Panc1 (cell line): ENCODE measurements at places on chromosomes 13 and 19.

- DNase-seq = no peak
Observed at GRCh38 chr13:42102961-42103865, 54.8 kb downstream of the DGKH start.

DNA sequence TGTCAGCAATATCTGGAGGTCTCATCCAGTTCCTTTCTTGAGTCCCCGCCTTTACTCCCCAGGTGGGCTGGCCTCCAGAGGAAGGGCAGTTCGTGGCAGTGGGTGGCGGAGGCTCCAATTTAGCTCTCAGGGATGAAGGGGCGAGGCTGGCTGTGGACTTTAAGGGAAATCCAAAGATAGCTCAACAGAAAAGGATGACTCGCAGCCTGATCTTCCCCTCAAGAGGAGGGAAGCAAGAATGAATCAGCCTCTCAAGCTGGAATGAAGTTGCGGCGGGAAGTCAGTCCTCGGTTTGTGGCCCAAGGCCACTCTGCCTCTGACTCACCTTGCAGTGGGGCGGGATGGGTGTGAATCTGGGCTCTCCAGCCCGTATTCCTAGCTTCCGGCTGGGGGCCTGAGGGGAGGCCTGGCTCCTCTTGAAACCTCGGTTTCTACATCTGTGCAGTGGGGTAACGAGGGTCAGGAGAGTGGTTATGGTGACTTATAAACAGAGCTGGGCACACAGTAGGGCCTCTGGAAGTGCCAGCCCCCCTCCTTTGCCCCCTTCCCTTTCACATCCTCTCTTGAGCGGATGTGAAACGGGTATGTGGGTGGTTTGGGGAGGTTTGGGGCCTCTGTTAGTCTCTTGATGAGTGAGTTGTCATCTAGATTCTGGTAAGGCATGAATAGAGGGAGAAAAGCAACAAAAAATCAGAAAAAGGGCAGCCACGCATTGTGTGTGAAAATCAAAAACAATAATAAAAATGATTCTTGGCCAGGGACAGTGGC is 10.5 kb upstream of the SMG9 start:
- no peak for DNase-seq

GRCh38 chr13:28173793-28174192 is 35.4 kb downstream of the PAN3 start:
- no peak for DNase-seq

GRCh38 chr19:6772028-6772865 is at the start of gene VAV1:
TSS of gene VAV1 (plus strand) at chr19:6772708. CDS start at chr19:6772808, 100 bp downstream.
- DNase-seq = no peak

GRCh38 chr19:18597809-18598660 is 8.6 kb downstream of the CRLF1 start:
- DNase-seq = no peak

DNA sequence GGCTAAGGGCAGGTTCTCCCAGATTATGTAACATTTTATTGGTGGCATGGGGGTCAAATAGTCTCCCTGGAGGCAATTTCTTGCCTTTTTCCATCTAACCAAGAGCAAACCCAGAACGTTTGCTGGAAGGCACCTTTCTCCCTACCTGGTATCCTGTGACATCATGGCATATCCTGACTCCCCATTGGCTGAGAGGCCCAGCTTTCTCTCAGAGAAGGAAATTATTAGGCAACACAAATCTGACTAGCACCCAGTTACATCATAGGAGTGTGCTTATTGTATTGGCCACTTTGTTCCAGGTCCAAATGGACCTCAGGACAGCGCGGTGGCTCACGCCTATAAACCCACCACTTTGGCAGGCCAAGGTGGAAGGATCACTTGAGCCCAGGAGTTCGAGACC is 13.0 kb downstream of the NTN5 start:
- DNase-seq = no peak

GRCh38 chr13:113527272-113527958 is 36.9 kb upstream of the DCUN1D2 start:
- DNase-seq = no peak

- no peak for DNase-seq
Observed at GRCh38 chr19:6424195-6424938, at the start of gene KHSRP. TSS of gene KHSRP (minus strand) at chr19:6424811. CDS start at chr19:6424701, 110 bp downstream.

GRCh38 chr19:35793381-35794165 is 18.2 kb downstream of the ARHGAP33 start:
- DNase-seq = no peak

- DNase-seq = no peak
Observed at GRCh38 chr13:109497917-109498316, 288.5 kb downstream of the IRS2 start.

DNA sequence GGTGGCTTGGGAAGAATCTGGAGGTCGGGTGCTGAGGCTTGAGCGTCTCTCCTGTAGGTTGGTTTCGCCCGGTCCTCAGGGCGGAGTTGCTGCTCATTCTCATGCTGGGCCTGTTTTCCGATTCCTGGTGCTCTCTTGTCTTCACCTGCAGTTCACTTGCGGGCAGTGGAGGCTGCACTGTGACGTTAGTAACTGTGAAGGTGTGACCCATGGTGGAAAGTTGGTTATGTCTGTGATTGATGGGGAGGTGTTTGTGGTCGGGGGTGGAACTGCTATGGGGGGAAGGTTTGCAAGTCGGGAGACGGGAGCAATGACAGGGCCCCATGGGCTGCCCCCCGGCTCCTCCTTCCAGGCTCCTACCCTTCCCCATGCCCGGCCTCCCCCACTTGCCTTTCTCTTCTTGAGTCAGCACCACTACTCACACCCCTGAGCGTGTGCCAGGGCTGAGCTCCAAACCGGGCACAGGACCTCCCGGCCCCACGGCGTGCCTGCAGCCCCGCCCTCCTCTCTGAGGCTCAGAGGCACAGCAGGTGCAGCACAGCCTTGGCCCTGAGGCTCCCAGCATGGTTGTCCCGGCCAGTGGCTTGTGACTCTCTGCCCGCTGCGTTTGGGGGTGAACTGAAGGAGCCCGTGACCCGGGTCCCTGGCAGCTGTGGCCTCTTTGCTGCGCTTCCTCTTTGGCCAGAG is 79.1 kb downstream of the ATP11A start:
- DNase-seq = no peak

DNA sequence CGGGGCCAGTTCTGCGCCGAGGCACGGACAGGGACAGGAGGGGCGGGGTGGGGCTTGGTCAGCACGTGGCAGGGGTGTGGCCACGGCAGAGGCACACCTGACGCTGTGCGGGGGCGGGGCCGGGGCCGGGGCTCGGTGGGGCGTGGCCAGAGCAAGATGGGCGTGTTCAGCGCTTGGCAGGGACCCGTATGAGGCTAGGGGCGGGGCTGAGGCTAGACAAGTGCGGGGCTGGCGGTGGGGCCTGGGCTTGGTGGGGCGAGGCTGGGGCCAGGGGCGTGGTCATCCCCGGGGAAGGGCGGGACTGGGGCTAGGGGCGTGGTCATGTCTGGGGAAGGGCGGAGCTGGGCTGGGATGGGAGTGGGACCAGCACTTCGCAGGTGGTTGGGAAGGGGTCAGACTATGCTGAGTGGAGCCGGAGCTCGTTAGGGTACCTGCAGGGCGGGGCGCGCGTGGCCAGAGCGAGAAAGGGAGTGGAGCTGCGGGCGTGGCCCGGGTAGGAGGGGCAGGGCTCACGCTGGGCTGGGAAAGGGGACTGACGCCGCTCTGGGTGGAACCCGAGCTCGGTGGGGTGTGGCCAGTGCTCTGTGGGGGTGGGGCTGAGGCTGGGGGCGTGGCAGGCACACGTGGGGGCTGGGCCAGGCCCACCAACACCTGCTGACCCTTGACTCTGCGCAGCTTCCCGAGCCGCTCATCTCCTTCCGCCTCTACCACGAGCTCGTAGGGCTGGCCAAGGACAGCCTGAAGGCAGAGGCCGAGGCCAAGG is 12.8 kb downstream of the POLR2E start:
- no peak for DNase-seq

DNA sequence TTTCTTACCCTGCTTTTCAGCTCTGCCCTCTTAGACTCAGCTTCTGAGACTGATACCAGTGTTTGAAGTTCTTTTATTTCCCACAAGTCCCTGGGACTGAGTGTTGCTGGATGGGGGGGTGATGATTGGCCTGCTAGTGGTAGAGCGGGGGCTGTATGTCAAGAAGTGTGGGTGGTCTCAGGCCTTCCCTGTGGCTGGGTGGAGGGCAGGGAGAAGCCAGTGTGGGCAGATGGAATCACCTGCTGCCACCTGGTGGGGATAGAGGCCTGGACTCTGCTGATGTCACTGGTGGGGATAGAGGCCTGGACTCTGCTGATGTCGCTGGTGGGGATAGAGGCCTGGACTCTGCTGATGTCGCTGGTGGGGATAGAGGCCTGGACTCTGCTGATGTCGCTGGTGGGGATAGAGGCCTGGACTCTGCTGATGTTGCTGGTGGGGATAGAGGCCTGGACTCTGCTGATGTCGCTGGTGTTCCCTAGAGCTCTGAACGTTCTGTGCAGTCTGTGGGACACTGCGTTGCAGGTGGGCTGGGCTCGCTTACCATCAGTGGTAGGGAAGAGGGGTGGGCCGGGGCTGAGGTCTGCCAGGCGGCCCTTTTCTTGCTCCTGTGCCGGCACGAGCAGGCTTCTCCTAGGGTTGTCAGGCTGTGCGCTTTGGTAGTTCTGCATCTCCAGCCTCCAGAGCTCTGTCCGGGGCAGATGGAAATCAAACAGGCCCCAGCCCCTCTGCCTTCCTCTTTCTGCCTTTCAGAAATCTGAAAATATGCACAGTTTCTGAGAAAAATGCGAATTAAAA is 101.3 kb downstream of the ARHGEF7 start:
- no peak for DNase-seq

DNA sequence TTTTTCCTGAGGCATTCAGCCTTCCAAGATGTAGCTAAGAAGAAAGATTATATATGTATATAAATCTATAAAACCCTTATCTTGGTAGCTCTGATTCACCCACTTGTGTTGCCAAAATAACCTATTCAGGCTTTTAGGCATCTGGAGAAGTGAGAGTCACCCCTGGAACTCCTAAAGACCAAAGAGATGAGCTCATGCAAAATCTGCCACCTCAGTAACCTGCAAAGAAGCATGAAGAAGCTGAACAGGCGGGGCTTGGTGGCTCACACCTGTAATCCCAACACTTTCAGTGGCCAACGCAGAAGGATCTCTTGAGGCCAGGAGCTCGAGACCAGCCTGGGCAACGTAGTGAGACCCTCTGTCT is 393.7 kb downstream of the FOXO1 start:
- no peak for DNase-seq

GRCh38 chr13:34030782-34031181 is 212.8 kb downstream of the RFC3 start:
- DNase-seq = no peak

- DNase-seq = no peak
Observed at GRCh38 chr13:27383104-27383921, 41.1 kb upstream of the GTF3A start.

- DNase-seq = no peak
Observed at GRCh38 chr19:13172346-13173138, 22.3 kb downstream of the IER2 start.

- DNase-seq = no peak
Observed at GRCh38 chr19:55005684-55006488, 32.2 kb downstream of the GP6 start.

DNA sequence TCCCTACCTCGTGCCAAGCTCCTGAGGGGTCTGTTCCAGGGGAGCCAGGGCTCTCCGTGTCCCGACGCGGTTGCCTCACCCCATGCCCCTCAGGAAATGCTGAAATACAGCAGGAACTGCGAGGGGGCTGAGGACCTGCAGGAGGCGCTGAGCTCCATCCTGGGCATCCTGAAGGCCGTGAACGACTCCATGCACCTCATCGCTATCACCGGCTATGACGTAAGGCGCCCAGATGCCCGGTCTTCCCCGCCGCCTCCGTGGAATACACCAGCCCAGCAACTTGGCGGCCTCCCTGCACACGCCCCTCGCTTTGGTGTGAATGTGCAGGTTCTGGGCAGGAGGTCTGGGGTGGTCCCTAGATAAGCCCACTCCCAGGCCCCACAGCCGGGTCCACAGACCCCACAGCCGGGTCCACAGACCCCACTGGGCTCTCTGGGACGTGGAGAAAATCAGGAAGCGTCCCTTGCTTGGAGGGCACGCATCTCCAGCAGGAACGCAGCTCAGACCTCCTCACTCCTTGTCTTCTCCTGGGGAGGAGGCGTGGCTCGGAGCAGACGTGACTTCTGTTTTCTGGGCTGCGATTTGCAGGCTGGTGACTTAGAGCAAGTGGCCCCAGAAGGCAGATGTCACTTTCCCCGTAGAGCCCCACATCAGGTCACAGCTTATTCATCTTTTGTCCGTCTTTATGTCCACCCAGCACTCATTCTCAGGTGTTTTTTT is 19.4 kb upstream of the F7 start:
- DNase-seq = no peak

DNA sequence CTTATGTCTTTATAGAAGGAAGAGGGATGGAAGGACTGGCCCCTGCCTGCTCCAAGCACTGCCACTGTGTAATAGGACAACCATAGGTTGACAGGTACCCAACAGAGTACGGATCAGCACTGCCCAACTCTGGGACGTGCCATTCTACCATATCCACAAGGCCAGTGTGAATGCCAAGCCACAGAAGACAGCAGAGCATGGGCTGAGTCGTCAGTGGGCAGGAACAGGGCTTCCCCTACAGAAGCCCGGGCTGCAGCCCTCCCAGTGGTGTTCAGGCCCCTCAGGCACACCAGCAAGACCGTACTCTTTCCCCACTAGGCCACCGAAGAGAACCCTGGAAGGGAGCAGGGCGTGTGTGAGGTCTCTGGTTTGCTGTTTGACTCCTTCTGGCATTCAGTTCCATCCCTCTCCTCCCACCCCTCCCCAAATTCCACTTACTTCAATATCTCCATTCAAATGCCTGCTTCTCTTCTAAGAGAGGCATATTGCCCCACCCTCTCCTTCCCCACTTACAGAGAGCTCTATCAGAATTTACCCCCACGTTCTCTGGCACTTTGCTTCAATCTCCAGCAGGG is 209.4 kb downstream of the FOXO1 start:
- no peak for DNase-seq

DNA sequence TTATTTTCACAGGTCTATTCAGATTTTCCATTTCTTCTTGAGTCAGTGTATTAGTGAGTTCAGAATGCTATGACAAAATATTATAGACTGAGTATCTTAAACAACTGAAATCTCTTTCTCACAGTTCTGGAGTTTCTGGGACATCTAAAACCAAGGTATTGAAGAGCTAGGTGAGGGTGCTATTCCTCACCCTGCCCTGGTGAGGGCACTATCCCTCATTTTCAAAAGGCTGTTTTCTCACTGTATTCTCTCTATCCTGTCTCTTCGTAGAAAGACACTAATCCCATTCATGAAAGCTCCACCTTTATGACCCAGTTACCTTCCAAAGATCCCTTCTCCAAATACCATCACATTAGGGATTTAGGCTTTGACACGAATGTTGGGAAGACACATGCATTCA is 1617.1 kb downstream of the PCDH9 start:
- DNase-seq = no peak

DNA sequence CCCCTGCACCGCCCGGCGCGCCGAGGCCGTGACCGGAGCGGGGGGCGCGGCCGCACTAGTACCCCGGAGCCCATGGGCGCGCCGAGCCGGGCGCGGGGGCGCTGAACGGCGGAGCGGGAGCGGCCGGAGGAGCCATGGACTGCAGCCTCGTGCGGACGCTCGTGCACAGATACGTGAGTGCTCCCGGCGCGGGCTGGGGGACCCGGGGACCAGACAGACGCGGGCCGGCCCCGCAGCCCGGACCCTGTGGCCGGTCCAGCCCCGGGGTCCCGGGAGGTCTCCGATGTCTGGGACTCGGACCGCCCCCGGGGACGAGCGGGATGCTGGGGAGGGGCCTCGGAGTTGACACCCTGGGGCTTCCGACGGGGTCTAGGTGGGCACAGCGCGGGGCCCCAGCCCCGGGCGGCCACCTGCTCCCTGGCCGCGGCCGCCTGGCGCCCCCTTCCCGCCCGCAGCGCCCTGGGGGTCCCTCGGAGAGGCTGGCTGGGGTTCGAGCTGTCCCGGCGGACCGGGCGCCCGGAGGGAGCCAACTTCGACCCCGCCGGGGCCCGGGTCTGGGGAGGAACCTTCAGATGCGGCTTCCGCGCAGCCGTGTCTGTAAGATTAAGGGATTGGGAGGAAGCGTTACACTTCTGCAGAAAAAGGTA is 568 bp downstream of the ATP11A start:
- DNase-seq = no peak
